ENCODE measurements at places on chromosomes 7 and 10.

GRCh38 chr7:25643770-25644394 is 415.6 kb upstream of the NPVF start:
- H3K4me1 ChIP-seq, result no peaks in the 10 kb centered on the region
- H3K27ac ChIP-seq, result no peak overlapping the region
- no peaks in the 10 kb centered on the region for H3K36me3 ChIP-seq
- H3K4me3 ChIP-seq, result no peak overlapping the region

GRCh38 chr7:157004521-157005455 is 5.7 kb downstream of the MNX1 start:
- DNase-seq, result no peak
- peak overlapping the region; percentile 5 for H3K27ac ChIP-seq
- H3K36me3 ChIP-seq, result peaks cover 9% of the 10 kb centered on the region
- peaks cover 66% of the 10 kb centered on the region for H3K27me3 ChIP-seq
- H3K4me3 ChIP-seq, result peak overlapping the region; percentile 33

DNA sequence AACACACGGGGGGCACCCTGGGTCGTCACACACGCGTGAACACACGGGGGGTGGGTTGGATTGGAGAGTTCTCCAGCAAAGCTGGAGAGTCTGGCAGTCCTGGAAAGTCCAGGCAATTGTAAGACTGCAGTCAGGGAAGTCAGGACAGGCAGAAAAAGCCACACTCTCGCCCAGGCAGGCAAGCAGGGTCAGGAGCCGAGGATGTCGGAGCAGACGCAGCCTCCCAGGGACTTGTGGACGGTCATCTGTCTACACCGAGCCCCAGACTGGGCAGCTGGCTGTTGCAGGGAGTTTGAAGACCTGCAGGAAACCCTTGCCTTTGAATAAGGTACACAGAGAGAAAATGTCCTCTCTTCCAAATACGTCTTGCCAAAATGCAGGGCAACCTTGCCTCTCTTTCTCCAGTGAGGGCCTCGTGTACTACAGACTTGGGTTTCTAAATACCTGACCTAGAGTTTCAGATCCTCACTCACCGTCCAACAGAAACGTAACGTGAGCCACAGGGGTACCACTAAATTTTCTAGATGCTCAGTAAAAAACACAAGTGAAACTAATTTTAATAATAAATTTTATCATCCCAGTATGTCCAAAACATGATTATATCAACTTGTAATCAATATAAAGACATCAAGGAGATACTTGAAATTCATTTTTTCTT is 176.7 kb downstream of the ADARB2 start:
- peaks cover 58% of the 10 kb centered on the region for H3K27me3 ChIP-seq
- no peaks in the 10 kb centered on the region for H3K36me3 ChIP-seq
- no peak overlapping the region for H3K27ac ChIP-seq
- no peak overlapping the region for H3K4me3 ChIP-seq

- DNase-seq, result no peak
- no peaks in the 10 kb centered on the region for H3K36me3 ChIP-seq
- H3K4me3 ChIP-seq, result no peak overlapping the region
- H3K27me3 ChIP-seq, result peaks cover 53% of the 10 kb centered on the region
Measured at GRCh38 chr10:24382979-24383663, 174.2 kb downstream of the KIAA1217 start.

DNA sequence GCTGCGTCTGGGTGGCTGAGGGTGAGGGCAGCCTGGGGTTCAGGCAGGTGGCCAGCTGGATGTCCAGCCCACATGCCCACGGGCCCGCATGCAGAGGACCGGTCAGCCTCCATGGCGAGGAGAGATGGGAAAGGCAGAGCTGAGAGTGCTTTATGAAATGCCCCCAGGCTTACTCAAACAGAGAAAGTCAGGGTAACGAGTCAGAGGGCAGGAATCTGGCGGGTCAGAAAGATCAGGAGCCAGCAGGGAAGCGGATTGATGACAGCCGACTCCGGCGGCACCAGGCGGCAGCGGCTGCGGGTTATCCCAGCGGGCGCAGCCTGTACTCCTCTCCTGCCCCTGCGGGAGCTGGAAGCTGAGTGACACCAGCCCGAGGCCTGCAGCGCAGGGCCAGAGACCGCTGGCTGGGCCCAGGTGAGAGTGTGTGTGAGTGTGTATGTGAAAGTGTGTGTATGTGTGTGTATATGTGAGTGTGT is 13.4 kb downstream of the SLC13A4 start:
- H3K36me3 ChIP-seq, result peaks cover 3% of the 10 kb centered on the region
- no peak overlapping the region for H3K27ac ChIP-seq
- H3K27me3 ChIP-seq, result peaks cover 23% of the 10 kb centered on the region
- no peak overlapping the region for H3K4me3 ChIP-seq
- DNase-seq, result no peak

DNA sequence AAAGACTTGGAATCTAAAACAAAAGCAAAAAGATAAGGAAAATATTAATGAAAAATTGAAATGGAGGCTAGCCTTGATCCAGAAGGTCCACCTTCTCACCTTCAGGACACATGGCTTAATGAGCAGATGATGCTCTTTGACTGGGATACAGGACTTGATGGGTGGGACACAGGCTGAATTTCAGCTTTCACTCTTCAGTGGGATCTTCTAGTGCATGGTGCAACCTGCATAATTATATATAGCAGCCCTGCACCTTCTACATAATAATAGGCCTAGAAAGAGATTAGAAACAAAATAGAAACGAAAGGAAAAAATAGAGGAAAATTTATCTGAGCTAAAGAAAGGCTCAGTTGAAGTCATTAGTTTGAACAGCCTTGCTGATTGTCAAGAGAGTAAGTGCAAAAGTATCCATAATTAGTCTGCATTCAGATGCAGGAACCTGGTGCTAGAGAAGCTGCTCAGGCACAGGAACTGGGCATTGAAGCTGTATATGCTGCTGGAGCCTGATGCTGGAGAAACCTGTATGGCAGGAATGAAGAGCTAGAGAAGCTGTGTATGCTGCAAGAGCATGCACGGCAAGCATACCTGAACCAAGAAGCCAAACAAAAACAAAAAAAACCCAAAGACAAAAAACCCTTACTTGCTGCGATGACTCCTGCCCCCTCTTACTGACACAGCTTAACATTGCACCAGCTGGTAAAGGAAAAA is 19.4 kb downstream of the MKLN1 start:
- DNase-seq, result no peak
- peak overlapping the region; percentile 25 for H3K4me3 ChIP-seq
- no peaks in the 10 kb centered on the region for H3K27me3 ChIP-seq
- H3K4me1 ChIP-seq, result peaks cover 23% of the 10 kb centered on the region

GRCh38 chr10:127995939-127996338 is 89.0 kb downstream of the PTPRE start:
- H3K27ac ChIP-seq, result no peak overlapping the region
- no peak overlapping the region for H3K4me3 ChIP-seq
- H3K27me3 ChIP-seq, result peaks cover 22% of the 10 kb centered on the region
- H3K36me3 ChIP-seq, result no peaks in the 10 kb centered on the region
- no peak for DNase-seq
- H3K4me1 ChIP-seq, result peaks cover 4% of the 10 kb centered on the region

GRCh38 chr7:22561895-22562593 is 62.1 kb upstream of the STEAP1B start:
- H3K27ac ChIP-seq, result no peak overlapping the region
- H3K4me1 ChIP-seq, result peaks cover 32% of the 10 kb centered on the region
- H3K27me3 ChIP-seq, result peaks cover 34% of the 10 kb centered on the region
- DNase-seq, result no peak
- peaks cover 8% of the 10 kb centered on the region for H3K36me3 ChIP-seq

DNA sequence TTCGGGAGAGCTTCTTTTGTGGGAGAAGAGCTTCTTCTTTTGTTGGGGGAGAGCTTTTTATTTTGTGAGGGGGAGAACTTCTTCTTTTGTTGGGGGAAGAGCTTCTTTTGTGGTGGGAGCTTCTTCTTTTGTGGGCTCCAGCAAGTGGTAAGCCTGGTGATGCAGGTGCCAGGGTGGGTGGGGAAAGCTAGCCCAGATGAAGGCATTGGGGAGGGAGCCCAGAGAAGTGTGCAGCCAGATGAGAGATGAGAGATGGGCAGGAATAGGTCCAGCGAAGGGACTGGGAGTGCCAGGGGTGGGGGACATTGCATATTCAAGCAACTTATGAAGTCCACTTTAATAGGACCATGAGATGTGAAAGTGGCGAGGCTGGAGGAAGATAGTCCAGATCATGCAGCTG is 9.7 kb downstream of the ADRA2A start:
- no peak overlapping the region for H3K4me3 ChIP-seq
- DNase-seq, result no peak
- peaks cover 2% of the 10 kb centered on the region for H3K4me1 ChIP-seq
- H3K27ac ChIP-seq, result no peak overlapping the region
- peaks cover 3% of the 10 kb centered on the region for H3K36me3 ChIP-seq

DNA sequence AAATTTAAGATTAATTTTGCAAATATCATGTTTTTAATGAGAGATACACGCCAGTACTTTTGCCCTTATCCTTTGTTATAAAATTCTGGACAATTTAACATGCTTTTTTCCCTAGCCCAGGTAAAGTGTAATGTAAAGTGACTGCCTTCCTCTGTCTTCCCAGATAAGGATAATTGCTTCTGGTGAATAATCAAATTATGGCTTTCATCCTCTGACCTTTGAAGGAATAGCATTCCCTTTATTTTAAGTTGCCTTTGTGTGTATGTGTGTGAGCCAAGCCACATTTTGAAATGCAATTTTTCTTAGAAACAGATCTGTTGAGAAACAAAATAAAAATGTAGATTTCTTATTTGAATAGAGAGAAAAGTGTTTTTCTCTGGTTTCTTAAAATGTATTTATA is 107.5 kb downstream of the ADAM22 start:
- H3K4me3 ChIP-seq, result no peak overlapping the region
- peaks cover 17% of the 10 kb centered on the region for H3K4me1 ChIP-seq
- no peaks in the 10 kb centered on the region for H3K36me3 ChIP-seq
- no peaks in the 10 kb centered on the region for H3K27me3 ChIP-seq
- no peak overlapping the region for H3K27ac ChIP-seq
- no peak for DNase-seq

DNA sequence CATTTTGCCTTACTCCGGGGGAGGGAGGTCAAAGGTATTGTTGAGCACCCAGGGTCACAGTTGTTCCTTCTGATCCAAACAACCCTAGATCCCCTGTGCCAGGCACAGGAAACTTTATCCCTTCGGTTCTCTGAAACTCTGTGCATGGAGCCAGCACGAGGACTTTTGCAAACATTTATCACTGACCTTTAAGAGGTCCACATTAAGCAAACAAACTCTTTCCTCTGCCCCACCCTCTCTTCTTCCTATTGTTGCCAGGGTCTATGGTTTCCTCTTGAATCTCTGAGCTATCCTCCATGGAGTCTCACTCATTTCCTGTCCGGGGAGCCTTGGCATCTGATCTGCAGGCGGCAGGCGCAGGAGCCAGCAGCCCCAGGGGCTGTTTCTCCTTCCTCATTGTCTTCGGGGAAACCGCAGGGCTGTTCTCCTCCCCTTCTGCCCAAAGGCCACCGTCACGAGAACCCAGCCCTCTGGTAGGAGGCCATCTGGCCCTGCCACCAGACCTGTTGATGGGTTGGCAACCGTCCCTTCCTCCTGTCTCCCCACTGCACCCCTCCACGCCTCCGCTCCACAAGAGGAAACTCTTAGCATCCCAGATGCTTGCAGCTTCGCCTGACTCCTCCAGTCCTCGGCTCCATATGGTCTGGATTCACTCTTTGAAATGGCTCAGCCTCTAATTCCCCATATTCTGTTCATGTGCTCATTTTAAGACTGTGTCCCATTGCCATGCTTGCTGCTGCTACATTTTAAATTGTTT is 327.3 kb upstream of the NRP1 start:
- peaks cover 3% of the 10 kb centered on the region for H3K36me3 ChIP-seq
- peaks cover 4% of the 10 kb centered on the region for H3K4me1 ChIP-seq
- no peak overlapping the region for H3K27ac ChIP-seq
- H3K4me3 ChIP-seq, result no peak overlapping the region

DNA sequence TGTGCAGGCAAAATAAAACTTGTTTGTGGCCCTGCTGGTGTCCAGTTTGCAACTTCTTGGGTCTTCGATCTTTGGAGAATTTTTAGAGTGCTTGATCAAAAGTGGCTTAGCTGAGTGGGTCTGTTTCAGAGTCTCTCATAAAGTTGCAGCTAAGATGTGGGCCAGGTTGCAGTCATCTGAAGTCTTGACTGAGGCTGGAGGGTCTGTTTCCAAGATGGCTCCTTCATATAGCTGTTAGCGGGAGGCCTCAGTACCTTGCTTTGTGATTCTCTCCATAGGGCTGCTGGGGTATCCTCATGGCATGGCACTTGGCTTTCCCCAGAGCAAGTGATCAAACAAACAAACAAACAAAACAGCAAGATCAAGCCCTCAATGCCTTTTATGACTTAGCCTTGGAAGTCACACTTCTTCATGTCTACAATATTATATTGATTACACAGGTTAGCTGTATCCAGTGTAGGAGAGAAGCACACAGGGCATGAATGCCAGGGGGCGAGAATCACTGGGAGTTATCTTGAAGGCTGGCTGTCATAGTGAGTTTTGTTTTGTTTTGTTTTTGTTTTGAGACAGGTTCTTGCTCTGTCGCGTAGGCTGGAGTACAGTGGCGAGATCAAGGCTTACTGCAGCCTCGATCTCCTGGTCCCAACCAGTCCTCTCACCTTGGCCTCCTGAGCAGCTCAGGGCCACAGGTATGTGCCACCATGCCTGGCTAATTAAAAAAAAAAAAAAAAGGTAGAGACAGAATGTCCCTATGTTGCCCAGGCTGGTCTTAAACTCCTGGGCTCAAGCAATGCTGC is 10.2 kb downstream of the CYP26A1 start:
- peaks cover 42% of the 10 kb centered on the region for H3K27me3 ChIP-seq
- DNase-seq, result no peak
- no peak overlapping the region for H3K27ac ChIP-seq
- H3K4me1 ChIP-seq, result peaks cover 12% of the 10 kb centered on the region
- peaks cover 5% of the 10 kb centered on the region for H3K36me3 ChIP-seq
- no peak overlapping the region for H3K4me3 ChIP-seq

DNA sequence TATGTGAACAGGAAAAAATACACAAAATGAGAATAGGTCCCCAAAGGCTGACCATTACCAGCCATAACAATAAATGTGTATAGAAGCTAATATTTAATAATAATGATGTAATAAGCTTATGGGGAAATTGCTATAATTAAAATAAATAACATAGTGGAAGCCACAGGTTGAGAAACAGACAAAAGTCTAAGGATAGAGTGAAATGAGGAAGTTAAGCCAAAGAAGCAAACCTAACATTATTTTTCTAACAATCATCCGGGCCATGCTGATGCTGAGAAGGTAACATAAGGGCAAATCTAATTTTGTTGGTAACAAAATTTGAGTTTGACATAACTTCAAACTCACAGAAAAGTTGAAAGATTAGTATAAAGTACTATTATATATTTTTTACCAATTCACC is 115.9 kb downstream of the MICU1 start:
- no peaks in the 10 kb centered on the region for H3K4me1 ChIP-seq
- H3K4me3 ChIP-seq, result no peak overlapping the region
- no peak for DNase-seq
- H3K36me3 ChIP-seq, result peaks cover 2% of the 10 kb centered on the region
